Glomerular endothelial cell (primary cell): ENCODE measurements at places on chromosomes 5 and 9.

GRCh38 chr9:129073404-129073803 is 7.5 kb upstream of the DOLPP1 start:
- DNase-seq: no peak

- DNase-seq: no peak
Measured at GRCh38 chr5:55933377-55934114, 61.2 kb downstream of the IL6ST start.

GRCh38 chr9:94931740-94932139 is 205.2 kb downstream of the AOPEP start:
- no peak for DNase-seq

GRCh38 chr9:74281674-74282073 is 215.5 kb upstream of the RORB start:
- DNase-seq: no peak

- DNase-seq: no peak
Measured at GRCh38 chr5:31531543-31531887, 378 bp downstream of the DROSHA start.

DNA sequence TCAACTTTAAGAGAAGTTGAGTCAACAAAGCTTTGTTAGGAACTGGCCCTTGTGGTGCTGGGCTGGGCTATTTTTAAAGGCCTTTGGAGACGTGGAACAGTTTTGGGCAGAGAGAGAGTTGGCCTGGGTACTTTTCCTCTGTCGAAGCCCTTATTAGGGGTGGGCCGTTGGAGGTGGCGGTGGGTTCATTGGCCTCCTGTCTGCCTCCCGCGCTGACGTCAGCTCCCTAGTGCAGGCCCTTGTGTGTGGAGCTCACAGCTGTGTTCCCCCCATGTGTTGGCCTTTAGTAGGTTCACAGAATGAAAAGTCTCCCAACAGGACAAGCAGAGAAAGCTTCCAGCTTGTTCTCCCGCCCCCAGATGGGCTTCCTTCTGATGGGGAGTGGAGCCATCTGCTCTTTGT is 2.7 kb downstream of the NCS1 start:
- no peak for DNase-seq

DNA sequence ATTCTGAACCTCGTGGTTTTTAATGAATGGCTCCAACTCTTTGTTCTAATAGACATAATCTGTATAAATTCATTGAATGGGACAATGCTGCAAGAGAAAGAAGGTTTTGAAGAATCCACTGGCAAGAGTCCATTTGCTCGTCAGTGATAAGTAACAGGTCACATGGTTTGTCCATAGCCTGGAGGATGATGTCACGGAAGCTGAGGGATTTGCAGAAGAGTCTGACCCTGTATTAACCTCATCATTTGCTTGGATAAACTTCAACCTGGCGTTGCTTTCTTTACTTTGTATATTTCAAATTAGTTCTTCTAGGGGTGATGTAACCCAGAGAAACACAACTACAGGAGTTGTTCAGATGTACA is 197.4 kb downstream of the GAS1 start:
- no peak for DNase-seq

DNA sequence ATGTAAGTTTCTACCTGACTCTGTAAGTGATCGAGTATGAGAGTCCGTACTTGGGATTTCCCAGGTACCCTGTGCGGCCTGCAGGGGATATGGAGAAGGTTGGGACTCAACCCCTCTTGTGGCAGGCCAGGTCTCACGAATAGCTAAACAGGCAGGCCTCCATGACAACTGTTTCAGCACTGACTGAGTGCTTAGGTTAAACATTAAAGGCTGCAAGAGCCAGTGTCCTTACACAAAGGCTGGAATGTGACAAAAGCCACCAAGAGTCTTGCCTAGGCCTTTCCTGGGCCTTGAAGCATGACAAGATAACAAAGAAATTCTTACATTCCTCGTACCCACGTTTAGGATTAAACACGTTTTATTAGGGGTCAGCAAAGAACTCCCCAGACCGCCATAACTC is 58.6 kb downstream of the THBS4 start:
- DNase-seq: no peak

- no peak for DNase-seq
Measured at GRCh38 chr5:96871686-96872085, 4.6 kb upstream of the ERAP2 start.

DNA sequence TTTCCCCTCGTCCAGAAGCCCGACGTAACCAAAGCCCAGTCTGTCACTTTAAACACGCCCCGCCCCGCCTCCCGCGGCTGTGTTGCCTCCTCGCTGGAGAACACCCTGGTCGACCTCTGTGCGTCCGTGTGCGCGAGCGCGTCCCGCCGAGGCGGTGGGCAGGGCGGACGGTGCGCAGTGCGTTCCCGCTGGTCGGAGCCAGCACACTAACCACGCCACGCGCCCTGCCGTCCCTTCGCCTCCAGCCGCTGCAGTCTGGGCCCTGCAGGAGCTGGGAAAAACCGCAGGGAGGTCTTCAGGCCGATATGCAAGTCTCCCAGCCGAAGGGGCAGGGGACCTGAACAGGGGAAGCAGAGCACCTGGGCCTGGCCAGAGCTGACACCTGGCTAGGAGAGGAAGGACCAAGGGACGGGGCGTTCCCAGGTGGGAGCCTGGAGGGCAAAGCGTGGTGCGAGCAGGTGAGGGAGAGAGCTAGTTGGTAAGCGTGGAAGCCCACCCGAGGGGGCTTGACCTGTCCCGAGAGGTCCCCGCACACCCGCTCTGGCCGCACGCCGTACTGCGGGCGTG is 1.3 kb upstream of the PHPT1 start:
- DNase-seq: no peak

- no peak for DNase-seq
Measured at GRCh38 chr9:109156708-109157107, 10.3 kb downstream of the FRRS1L start.

GRCh38 chr5:1294835-1295649 is at the start of gene TERT:
TERT (minus strand) TSS chr5:1295068; CDS start chr5:1294989, 79 bp downstream.
- no peak for DNase-seq

- DNase-seq: no peak
Measured at GRCh38 chr9:90795871-90796317, 5.7 kb upstream of the SYK start.

- no peak for DNase-seq
Measured at GRCh38 chr9:15521254-15521653, 10.5 kb upstream of the PSIP1 start.

- DNase-seq: no peak
Measured at GRCh38 chr9:136341042-136341655, 13.8 kb downstream of the GPSM1 start.

DNA sequence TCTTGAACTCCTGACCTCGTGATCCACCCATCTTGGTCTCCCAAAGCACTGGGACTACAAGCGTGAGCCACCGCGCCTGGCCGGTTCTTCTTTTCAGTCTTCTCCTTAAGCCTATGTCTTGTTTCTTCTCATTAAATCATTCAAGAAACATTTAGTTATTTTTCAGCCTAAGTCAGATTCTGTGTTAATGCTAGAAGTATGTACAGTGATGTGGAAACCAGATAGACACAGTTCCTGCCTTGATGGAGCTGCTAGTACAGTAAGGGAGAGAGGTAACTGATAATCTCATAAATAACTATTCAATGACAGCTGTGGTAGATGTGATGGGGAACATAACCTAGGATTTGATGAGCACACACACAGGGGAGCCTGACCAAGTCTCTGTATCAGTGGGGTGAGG is 46.3 kb upstream of the NR3C1 start:
- DNase-seq: no peak

DNA sequence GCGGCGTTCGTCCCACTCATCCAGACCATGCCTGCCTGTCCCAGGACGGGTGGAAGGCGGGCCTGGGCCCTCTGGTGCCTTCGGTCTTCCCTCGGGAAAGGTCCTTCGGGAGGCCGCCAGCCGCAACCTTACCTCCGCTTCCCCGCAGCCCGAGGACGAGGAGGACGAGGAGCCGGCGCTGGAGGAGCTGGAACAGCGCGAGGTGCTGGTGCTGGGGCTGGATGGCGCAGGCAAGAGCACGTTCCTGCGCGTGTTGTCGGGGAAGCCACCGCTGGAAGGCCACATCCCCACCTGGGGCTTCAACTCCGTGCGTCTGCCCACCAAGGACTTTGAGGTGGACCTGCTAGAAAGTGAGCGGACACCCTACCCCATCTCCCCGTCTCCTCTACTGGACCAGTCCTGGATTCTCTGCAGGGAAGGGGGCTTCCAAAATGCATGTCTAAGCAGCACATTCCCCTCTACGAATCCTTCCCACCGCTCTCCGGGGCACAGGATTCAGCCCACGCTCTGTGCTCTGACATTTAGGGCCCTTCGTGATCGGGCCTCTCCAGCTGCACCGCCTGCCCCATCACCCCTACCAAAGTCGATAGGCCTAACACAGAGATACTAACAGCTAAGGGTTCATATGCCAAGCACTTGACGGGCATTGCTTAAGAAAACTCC is 1.1 kb downstream of the ARL10 start:
- DNase-seq: no peak

GRCh38 chr9:121233906-121234831 is 32.5 kb upstream of the RAB14 start:
- DNase-seq: no peak
